ENCODE measurements at places on chromosomes 6 and 20. TPM values are rescaled to one million over a fixed set of nuclear protein-coding genes. Genes with fewer than 3 reads are reported as not detected.

IP6K3 gene
- 0.22 TPM for total RNA-seq

KHDC1 gene
- 4.3 TPM for total RNA-seq

ITPA gene
- 80.9 TPM for total RNA-seq

IYD gene
- total RNA-seq: not detected

LIN28B gene
- 94.7 TPM for total RNA-seq

VSX1 gene
- total RNA-seq: not detected

Measured in H1 (cell line).